ENCODE measurements at places on chromosomes 12 and 14.

GRCh38 chr12:38501991-38502390, 185.4 kb downstream of the ALG10B start:
- no peak for DNase-seq

GRCh38 chr14:63614679-63615363, 26.9 kb downstream of the WDR89 start:
- no peak for DNase-seq

DNA sequence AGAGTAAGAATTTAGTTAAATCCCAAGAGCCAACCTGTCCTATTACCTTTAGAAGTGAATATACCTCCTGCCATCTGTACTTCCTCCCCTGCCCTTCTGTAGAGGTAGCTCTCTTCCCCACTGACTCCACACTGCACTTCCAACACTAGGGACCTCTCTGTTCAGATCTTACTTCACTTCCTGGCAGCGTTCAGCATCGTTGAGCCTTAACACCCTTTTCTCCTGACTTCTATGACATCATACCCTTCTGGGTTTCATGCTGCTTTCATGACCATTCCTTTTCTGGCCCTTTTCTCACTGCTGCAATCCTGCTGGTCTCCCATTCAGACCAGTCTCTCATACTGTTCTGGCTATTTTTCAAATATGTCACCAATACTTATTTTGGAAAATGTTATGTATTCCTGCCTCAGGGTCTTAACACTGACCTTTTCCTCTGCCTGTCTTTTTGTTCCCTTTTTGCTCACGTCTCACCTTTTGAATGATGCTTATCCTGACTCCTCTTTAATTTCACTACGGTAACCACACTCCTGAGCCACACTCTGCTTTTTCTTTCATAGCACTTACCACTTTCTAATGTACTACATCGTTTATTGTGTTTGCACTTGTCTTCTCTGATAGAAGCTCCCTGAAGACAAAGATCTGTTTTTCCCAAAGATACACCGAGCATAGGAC, 67.6 kb downstream of the PLEKHA5 start:
- DNase-seq: no peak

- no peak for DNase-seq
These were observed 557.2 kb upstream of the STXBP6 start for GRCh38 chr14:25607192-25607591.

- no peak for DNase-seq
These were observed 9.6 kb upstream of the AKAP6 start for GRCh38 chr14:32319368-32320049.

DNA sequence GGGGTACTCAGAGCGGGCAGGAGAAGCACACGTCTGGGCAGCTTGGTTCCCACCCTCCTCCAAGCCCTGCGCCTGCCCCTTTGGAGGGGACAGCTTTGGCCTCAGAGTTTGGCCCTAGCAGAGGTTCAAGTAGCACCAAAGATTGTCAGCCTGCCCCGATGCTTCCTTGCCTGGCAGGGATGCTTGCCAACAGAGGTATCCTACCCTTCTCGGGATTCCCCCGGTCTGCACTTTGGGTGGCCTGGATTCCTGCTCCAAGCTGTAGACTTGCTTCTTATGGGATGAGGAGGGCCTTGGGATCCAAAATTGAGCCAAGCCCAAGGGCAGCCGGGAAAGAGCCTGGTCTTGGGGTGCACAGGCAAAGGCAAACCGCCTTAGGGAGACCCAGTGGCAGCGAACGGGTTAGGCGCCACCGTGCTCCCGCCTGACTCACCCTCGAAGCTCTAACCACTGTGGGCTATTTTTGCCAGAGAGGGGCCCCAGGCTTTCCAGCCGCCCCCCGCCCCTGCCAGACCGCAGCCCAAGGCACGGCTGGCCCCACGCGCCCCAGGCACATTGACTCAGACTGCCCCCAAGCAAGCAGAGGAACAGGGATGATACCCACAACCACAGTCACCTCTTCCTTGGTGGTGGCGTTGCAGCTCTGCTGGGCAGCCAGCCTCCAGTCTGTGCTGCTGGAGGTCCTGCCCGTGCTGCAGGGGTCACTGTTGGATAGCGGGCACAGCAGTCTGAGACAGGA, 847 bp upstream of the WNT10B start:
- DNase-seq: no peak

DNA sequence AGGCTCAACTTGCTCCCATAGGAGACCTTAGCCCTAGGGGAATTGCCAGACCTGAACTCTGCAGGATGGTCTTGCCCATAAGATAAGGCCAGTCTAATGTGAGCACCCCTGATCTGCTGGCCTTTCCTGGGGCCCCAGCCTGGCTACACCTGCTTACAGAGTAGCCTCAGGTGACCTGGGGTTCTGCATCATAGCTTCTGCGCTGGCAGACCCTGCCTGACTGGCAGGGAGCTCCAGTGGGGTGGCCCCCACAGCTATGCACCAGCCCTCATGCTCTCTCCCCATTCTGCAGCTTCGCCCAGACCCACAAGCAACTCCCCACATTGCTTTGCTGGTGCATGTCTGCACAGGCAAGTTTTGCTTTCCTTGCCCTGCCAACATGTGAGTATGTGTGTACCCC, 371.3 kb upstream of the CLEC14A start:
- DNase-seq: no peak

- no peak for DNase-seq
These were observed 24.7 kb downstream of the OR4N2 start for GRCh38 chr14:19828314-19828713.

DNA sequence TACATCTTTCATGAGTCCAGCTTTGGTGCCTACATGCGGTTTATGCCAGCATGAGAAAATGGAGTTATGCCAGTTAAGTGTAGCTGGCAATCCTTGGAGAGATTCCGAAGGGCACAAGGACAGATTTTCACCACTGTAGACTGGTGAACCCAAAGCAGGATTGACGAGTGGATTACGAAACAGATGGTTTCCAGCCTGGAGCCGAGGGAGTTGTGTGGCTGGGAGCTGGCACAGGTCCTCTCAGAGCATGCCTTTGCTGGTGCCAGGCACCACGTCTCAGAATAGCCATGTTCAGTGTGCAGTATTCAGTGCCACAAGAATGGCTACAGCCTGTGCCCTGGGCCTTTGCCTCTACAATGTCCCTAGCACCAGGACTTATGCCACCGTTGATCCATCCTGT, 13.2 kb downstream of the KCNH3 start:
- no peak for DNase-seq

DNA sequence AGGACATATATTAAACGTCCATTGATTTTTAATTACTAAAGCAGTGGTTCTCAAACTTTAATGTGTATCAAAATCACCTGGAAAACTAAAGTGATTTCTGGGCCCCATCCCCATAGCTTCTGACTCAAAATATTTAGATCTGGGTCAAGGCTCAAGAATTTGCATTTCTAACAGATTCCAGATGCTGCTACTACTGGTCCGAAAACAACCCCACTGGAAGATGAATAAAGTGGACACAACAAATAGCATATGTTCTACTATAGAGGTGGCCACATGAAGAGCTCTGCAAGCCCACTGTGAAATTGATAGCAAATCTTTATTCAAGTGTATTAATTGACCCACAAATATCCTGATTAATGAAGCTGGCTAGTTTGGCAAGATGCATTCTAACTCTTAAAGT, 69.4 kb downstream of the SPATA7 start:
- no peak for DNase-seq

DNA sequence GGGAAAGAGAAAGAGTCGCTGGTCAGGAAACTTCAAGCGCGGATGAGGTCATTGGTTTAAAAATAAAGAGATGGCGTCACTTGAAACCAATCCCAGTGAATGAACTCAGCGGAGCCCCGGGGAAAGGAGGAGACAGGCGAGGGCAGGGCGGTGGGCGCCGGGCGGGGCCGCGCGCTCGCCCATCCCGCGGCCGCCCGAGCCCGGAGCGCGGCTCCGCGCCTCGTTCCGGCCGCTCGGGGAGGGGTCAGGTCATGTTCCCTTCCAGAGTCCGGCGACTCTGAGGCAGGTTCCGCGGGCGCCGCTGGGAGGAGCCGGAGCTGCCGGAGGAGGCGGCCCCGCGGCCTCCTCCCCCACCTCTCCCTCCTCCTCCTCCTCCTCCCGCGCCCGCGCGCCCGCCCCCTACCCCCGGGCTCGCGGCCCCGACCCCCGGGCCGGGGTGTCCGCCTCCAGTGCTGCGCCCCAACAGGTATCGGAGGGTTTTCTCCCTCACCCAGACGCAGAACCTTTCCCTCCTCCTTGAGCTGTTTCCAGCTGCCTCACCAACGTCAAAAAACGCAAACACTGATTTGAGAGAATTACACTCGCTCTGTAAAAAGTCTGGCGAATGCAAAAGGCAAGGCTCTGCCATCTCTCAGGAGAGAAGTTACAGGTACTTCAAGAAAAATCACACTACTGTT, at the start of gene DUSP16:
DUSP16 (minus strand) TSS at position 279 of the 677 bp plus-strand sequence. CDS start 41,765 bp downstream, outside the sequence.
- DNase-seq: peak; percentile 94

DNA sequence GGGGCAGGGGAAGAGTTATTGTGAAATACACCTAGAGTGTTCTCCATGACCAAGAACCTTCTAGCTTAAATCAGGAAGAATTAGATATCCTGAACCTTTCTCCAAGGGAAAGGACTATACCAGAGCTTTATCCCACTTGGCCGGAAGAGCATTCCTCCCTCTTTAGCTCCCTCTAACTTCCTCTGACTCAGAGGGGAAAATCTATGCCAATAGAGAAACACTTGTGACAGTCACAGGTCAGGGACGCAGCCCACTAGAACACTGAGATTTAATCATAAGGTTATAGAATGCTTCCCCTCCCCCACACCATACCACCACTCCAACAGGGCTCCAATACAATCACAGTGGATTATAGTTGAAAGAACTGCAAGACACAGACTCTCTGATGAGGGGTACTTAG, 55.4 kb upstream of the RFX4 start:
- no peak for DNase-seq

- no peak for DNase-seq
These were observed 5.4 kb downstream of the MDM1 start for GRCh38 chr12:68326716-68327115.

GRCh38 chr14:92641306-92641705, 107.1 kb downstream of the LGMN start:
- no peak for DNase-seq

GRCh38 chr12:30026621-30027234, 243.0 kb upstream of the TMTC1 start:
- DNase-seq: no peak

DNA sequence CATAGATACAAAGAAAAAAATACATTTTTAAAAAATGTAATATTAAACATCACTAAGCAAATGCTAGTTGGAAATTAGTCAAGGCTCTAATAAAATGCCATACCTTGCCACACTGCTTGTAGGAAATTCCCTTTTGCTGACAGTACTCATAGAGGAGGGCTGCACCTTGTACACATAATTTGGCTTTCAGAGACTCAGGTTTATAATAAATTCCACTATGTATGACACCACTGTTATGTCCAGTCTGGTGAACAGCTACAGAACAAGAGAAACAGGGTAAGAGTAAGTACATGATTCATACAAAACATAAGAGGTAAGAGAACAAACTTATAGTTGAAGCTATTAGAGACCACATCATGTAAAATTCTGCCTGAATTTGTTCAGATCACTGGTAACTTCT, 10.1 kb downstream of the L2HGDH start:
- DNase-seq: no peak

GRCh38 chr12:94762259-94762942, 112.0 kb upstream of the TMCC3 start:
- DNase-seq: no peak

- DNase-seq: no peak
These were observed 103.9 kb downstream of the PDE3A start for GRCh38 chr12:20472102-20472782.

DNA sequence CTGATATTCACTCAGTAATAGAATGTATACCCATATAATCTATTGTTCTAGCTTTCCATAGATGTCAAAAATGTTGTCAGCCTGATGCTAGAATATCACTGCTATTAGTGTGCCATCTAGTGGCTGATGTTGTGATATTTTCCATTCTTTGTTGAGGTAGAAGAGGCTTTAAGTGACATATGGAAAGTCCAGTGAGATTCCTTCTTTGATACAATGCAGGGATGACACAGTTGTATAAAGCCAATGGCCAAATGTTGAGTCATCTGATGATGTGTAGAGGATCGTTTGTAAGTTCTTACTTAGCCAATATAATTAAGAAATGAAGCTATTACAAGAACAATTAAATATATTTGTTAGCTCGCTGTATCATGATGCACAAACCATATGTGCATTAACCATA, 58.1 kb upstream of the PCED1B start:
- no peak for DNase-seq

GRCh38 chr12:25257590-25258324, 7.0 kb upstream of the KRAS start:
- no peak for DNase-seq

DNA sequence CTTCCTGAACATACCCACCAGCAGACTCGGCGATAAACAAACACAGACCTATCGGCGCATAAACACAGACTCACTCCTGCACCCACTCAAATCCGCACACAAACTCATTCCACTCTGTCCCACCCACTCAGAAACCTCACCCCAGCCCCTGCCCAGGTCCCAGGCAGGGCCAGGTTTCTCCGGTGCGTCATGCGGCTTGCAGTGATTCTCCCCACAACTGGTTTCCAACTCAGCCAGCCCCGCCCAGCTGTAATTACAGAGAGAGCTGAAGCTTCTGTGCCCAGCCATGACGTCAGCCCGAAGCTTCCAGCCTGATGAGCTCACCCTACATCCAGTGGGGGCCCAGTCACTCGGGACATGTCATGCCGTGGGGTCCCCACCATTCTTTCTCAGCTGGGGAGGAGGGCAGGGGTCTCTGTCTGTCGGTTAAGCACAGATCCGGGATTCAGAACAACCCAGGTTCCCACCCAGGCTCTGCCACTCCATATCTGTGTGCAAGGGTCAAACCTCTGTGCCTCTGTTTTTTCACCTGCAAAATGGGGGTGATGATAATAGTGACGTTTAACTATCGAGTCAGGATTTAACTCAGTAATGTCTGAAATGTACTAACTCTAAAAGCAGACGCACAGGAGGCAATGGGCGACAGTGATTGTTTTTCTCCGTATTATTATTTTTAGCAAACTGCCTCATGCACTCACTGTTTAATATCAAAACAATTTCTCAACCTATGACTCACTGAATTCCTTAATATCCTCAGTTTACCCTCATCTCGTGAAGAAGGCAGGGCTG, 2.3 kb upstream of the HSPB8 start:
- DNase-seq: peak; percentile 26

DNA sequence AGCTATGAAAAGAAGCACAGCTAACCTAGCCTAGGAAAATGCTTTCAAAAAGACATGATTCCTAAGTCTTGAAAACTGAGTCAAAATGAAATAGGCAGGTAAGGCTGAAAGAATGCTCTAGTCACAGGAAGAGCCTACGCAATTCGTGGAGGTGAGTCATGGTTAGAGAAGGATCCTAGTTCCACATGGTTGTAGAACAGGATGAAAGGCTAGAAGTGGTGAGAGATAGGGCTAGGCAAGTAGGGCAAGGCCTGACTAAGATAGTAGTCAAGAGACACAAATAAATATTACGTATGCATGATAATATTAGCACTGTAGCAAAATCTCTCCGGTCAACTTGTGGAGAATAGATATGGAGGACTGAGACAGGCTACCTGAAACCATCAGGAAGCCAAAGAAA, 47.2 kb downstream of the PLCZ1 start:
- DNase-seq: no peak
